CD4-positive, alpha-beta T cell treated with Interleukin-4 for 4 hours (primary cell): ENCODE measurements at places on chromosomes 4 and X.

- no peak for DNase-seq
Measured at GRCh38 chr4:162865102-162865501, 301.6 kb downstream of the NAF1 start.

DNA sequence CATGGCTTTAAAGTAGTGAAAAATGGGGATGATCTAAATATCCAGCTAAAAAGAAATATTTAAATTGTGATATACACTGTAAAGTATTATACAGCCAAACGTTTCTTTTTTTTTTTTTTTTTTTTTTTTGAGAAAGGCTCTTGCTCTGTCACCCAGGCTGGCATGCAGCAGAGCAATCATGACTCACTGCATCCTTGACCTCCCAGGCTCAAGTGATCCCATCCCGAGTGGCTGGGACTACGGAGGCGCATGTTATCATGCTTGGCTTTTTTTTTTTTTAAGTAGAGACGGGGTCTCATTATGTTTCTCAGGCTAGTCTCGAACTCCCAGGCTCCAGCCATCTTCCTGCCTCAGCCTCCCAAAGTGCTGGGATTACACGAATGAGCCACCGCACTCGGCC, 17.1 kb downstream of the SMIM14 start:
- no peak for DNase-seq

DNA sequence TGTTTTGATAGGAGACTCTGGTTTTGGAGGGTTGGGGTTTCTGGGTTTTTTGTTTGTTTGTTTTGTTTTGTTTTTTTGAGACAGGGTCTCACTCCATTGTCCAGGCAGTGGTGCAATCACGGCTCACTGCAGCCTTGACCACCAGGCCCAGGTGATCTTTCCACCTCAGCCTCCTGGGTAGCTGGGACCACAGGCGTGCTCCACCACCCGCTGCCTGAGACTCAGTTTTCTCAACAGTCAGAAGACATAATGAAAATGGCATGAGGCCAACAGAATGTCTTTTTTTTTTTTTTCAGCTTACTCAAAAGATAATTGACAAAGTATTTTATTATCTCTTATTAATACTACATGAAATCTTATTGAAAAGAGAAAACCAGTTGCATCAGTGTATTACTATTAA, 32.4 kb downstream of the TNIP2 start:
- DNase-seq: no peak

- no peak for DNase-seq
Measured at GRCh38 chrX:22950269-22951266, 49.2 kb upstream of the DDX53 start.

- DNase-seq: no peak
Measured at GRCh38 chrX:100648458-100649417, 4.7 kb downstream of the SRPX2 start.

GRCh38 chr4:81346719-81347118, 125.0 kb downstream of the RASGEF1B start:
- DNase-seq: no peak

DNA sequence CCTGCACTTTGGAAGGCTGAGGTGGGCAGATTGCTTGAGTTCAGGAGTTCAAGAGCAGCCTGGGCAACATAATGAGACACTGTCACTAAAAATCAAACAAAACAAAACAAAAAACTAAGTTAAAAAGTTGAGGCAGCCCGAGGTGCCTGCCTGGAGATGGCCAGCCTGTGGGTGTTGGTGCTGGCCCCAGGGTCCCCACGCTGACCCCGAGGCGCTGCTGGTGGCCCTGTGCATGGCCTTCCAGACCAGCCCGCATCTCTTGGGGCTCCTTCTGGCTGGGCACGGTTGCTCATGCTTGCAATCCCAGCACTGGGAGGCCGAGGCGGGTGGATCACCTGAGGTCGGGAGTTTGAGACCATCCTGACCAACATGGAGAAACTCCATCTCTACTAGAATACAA, 4.4 kb downstream of the ETNPPL start:
- DNase-seq: no peak

GRCh38 chr4:182619660-182620059, 297.5 kb downstream of the DCTD start:
- DNase-seq: no peak

GRCh38 chr4:147717878-147718277, 14.0 kb upstream of the ARHGAP10 start:
- no peak for DNase-seq

GRCh38 chr4:15294202-15294601, 133.6 kb upstream of the C1QTNF7 start:
- no peak for DNase-seq
